RWPE1 (cell line): ENCODE measurements at places on chromosomes 5 and 9.

GRCh38 chr5:33641744-33642505, 201.2 kb downstream of the TARS1 start:
- no peak for DNase-seq

- no peak for DNase-seq
These were observed 84.8 kb downstream of the EQTN start for GRCh38 chr9:27212191-27212590.

DNA sequence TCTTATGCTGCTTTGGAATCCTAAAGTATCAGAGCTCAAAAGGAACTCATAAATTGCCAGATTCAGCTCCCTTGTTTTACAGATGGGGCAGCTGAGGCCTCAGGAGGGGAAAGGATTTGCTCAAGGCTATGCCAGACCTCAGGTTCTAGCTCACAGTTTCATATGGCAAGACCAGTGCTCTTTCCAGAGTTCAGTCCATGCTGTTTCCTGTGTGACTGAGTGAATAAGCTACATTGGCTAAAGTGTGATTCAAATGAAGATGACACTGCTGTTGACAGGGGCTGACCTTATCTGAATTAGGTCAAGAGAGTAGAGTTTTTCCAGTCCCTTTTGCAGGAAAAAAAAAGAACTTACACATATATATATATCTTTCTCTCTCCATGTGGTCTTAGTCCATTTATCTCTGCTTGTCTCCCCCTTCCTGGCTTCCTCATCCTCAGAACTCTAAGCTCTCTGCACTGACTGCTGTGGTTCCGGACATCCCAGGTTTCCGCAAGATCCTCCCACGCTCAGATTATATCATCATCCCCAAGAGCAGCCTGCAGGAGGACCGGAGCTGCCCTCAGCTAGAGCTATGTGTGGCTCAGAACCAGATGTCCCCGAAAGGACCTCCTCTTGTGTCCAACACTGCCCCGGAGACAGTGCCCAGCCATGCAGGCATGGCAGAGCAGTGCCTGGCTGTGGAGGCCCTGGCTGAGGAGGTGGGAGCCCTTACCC, 9.3 kb downstream of the HMGXB3 start:
- DNase-seq: no peak

DNA sequence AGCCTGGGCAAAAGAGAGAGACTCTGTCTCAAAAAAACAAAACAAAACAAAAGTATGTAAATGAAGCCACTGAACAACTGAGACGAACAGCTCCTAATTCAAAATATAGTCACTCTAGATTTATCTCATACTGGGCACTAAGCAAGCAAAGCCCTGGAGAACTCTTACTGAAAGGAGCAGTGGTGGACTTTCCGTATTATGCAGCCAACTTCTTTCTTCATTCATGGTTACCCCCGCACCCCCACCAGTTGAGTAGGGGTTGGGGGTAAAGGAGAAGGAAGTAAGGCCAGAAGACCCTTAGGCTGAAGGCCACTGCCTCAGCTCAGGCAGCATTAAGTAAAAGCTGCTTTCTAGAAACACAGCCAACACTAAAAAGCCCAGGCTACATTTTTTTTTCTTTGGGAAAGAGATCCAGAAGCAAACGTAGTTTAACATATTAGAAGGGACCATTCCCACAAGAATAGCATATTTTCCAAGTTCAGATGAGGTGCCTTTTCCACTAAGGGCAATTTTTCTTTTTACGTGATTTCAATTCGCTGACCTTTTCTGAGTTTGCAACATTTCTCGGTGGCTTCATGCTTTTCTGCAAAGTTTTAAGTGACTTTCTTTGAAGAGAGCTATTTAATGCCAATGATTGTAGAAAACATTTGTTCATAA, 55.3 kb downstream of the MAPKAP1 start:
- no peak for DNase-seq

GRCh38 chr9:88464851-88465250, 70.1 kb upstream of the NXNL2 start:
- DNase-seq: no peak

- no peak for DNase-seq
These were observed 10.6 kb upstream of the AGXT2 start for GRCh38 chr5:35058374-35058788.

DNA sequence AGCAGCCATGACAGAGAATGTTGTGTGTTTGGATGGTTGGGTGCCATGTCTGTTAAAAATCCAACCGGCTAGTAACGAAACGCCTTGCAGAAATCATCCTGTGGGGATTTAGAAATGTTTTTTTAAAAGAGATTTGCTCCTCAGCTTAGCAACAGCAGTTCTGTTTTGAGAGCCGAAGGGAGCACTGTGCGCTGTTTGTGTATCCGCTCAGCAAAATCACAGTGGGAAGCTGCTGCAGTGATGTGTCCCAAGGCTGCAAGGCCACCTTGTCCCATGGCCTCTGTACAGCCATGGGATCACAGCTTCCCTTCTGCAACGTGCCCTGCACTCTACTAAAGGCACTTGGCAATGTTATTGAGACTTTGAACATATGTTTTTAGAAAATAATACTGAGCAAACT, 40.9 kb downstream of the TRIO start:
- DNase-seq: no peak
